Pulmonary artery endothelial cell (primary cell): ENCODE measurements at places on chromosomes 5 and 9. TPM values are rescaled to one million over a fixed set of nuclear protein-coding genes. Genes with fewer than 3 reads are reported as not detected.

DNA sequence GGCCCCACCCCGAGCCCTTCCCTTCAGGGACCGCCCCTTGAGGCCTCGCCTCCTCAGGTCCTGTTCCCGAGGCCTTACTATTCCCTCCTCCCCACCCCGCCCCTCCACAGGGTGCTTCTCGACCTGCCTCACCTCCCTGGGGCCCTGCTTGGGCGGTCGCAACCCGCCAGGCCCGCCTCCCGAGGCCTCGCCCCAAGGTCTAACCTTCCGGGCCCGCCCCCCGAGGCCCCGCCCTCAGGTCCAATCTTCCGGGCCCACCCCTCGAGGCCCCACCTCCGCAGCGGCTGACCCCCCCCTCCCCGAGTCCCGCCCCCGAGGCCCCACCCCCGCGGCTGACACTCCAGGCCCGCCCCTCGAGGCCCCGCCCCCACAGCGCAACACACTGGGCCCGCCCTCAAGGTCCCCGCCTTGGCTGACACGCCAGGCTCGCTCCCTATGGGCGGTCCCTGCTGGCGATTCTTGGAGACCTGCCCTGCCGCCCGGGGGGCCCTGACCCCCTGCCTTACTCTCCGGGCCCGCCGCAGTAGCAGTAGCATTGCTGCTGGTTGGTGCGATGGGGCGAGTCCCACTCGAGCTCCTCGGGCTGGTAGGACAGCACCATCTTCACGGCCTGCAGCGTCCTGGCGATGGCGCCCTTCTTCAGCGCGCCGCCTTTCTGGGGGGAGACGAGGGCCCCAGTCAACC lies 8.2 kb downstream of the PHF19 start:
- DNase-seq, result peak; percentile 57

GRCh38 chr9:116661037-116661954 lies 25.8 kb upstream of the TRIM32 start:
- peak; percentile 37 for DNase-seq

GRCh38 chr5:38093855-38094254 lies 164.5 kb upstream of the EGFLAM start:
- no peak for DNase-seq

CD180 gene
- not detected in 2 replicates for total RNA-seq
